ENCODE measurements at places on chromosomes 16 and 17.

- DNase-seq = no peak
Observed at GRCh38 chr16:1050516-1050915, 22.0 kb upstream of the SSTR5 start.

DNA sequence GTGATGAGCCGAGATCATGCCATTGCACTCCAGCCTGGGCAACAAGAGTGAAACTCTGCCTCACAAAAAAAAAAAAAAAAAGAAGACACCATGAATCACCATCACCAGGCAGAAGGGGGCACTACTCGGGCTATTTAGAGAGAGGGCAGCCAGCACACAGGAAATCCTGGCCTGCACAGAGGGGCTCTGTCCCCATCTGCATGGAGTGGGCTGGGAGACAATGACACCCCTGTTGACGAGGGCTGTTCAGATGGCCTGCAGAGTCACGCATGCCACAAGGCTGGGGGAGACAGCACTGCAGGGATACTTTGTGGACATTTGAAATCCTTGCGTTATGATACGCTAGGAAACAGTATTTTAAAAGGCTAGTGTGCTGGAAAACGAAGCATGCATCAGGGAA, 48.3 kb downstream of the CUEDC1 start:
- DNase-seq = no peak

DNA sequence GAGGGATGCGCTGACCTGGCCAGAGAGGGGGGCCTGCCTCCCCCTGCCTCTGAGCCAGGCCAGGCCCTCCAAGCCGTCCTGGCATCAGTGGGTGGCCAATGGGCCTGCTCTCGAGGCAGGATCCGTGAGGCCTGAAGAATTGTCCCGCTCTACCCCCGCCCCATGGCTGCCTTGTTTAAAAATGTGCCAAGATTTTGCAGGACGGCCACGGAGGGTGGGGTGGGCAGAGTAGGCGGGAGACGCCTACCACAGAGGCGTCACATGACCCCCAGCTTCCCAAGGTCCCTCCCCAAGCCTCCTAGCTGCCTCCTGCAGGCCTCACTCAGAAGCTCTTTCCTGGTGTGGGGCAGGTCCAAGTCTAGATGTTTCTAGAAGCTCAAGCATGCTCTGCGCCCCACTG, 69.5 kb downstream of the ENGASE start:
- no peak for DNase-seq

GRCh38 chr17:17139972-17140589, 66.1 kb downstream of the PLD6 start:
- DNase-seq = no peak

DNA sequence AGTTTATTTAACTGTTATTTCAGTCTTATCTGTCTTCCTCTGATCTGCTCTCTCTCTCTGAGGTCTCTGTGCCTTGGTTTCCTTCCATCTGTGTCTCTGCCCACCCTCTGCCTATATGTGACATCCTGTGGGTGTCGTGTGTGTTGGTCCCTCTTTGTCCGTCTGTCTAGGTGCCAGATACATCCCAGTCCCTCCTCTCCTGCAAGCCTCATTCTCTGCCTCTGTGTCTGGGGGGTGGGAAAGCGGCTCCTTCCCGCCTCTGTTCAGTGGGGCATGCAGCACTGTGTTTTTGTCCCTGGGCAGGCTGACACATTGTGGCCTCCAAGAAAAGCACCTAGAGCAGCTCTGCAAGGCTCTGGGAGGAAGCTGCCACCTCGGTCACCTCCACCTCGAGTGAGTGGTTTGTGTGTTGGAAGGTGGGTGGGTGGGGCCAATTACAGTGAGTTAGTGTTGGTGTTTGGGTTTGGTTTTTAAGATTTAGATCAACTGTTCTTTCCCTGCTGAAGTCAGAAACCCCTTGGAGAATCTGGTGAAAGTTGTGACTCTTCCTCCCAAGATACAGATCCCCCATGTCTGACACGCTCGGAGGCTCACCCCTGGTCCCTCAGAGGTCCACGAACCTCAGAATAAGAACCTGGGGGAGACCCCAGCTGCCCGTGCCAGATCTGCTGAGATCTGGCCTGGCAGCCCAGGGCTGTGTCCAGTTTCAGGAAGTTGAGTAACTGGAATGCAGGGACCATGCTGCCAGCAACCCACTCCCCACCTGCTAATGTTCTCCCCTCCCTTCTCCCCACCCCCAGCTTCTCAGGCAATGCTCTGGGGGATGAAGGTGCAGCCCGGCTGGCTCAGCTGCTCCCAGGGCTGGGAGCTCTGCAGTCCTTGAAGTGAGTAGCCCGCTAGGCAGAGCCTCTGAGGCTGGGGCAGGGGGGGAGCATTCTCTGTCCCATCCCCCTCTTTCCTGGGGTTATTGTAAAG, 50.9 kb upstream of the CPNE2 start:
- DNase-seq = peak; percentile 70

DNA sequence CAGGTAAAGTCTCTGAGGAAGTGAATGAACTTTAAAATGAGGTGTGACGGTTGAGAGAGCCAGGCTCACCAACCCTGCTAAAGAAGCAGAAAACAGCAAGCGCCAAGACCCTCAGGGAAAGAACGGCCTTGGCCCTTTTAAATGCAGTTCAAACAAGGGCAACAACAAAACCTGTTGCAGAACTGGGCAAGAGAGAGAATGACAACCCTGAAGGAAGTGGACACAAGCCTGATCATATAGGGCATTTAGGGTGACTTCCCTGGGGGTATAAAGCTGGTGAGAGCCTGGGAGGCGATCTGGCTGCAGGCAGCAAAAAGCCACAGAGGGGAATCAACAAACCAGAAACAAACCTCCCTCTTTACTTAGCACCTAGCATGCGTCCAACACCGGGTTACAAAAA, 1.0 kb downstream of the CPPED1 start:
- DNase-seq = no peak

- no peak for DNase-seq
Observed at GRCh38 chr16:76389126-76389525, 111.9 kb downstream of the CNTNAP4 start.

- no peak for DNase-seq
Observed at GRCh38 chr16:11806721-11807120, 9.7 kb upstream of the ZC3H7A start.

DNA sequence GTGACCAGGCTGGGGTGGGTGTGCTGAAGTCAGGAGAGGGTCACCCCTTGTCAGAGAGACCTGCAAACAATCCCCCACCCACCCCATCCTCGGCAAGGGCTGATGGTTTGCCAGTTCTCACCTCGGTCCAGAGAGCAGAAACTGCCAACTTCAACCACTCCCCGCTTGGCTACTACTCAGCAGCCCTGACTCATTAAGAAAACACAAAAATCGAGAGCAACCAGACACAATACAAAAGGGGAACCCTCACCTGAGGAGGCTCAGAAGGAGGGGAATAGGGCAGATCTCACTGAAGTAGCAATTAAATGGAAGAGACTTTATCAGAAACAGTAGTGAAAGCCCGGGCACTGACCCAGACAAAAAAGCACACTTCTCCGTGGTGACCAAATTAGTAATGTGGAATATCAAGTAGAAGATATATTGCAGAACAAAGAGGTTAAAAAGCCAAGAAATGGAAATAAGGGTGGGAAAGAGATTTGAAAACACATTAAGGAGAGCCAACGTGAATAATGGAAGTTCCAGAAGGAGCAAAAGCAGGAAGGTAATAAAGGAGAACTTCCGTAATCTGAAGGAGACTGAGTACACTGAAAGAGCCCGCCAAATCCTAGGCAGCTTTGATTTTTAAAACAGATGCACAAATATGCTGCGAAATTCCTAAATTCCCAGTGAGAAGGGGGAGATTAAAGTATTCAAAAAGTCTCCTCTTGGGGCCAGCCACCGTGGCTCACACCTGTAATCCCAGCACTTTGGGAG, 23.6 kb downstream of the CENPV start:
- DNase-seq = no peak

Measured in activated CD4-positive, CD25-positive, alpha-beta regulatory T cell treated with anti-CD3 and anti-CD28 coated beads, Interleukin-2, amount 50 U/mL, for 16 hours (primary cell).